ENCODE measurements at places on chromosomes 3 and 15. TPM values are rescaled to one million over a fixed set of nuclear protein-coding genes. Genes with fewer than 3 reads are reported as not detected.

NPAP1 gene
- total RNA-seq = not detected

DNA sequence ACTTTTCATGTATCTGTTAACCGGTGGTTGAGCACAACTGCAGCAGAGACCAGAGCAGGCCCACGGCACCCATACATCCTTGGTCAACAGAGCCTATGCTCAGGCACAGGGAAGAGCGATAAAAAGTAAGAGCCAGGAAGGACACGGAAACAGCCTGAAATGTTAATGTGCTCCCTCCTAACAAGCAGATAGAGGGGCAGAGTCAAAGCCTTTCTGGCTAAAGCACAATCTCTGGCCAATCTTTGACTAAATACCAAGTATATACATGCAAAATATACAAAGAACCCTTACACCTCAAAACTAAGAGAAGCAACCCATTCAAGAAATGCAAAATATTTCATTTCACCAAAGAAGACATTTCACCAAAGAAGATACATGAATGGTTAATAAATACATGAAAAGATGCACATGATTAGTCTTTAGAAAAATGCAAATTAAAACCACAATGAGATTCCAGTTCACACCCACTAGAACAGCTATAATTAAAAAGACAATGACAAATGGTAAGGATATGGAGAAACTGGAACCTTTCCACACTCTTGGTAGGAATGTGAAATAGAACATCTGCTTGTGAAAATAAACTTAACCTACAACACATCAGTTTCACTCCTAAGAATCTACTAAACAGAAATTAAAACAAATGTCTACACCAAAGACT is 88.0 kb downstream of the OSBPL10 start:
- no peak for DNase-seq

GRCh38 chr15:79130535-79131130 is 40.1 kb upstream of the RASGRF1 start:
- DNase-seq = no peak

GRCh38 chr3:48276911-48277641 is 36.2 kb downstream of the ZNF589 start:
- no peak for DNase-seq
